ENCODE measurements at places on chromosomes 7 and 10.

DNA sequence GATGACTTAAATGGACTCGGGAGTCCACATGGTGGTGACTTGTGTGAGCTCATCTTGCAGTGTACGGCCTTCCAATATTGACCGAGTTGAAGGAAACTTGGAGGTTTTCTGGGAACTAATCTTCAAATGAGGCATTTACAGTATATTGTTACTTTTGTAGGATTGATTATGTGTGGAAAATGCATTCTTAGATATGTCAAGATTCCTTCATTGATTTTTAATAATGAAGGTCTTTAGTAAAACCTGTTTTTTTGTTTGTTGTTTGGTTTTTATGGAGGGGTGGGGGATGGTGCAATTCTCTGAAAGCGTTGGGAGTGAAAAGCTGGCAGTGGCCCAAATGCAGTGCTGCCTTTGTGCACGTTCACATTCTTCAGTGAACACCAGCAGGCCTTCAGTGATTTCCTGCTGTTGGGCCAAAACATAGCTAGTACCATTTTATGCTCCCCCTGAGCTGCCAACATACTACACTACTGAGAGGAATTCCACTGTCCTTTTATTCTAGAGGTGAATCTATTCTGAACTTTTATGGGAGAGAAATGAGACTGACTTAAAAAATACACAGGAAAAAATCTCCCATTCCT is 50.4 kb downstream of the CCNY start:
- DNase-seq, result no peak

DNA sequence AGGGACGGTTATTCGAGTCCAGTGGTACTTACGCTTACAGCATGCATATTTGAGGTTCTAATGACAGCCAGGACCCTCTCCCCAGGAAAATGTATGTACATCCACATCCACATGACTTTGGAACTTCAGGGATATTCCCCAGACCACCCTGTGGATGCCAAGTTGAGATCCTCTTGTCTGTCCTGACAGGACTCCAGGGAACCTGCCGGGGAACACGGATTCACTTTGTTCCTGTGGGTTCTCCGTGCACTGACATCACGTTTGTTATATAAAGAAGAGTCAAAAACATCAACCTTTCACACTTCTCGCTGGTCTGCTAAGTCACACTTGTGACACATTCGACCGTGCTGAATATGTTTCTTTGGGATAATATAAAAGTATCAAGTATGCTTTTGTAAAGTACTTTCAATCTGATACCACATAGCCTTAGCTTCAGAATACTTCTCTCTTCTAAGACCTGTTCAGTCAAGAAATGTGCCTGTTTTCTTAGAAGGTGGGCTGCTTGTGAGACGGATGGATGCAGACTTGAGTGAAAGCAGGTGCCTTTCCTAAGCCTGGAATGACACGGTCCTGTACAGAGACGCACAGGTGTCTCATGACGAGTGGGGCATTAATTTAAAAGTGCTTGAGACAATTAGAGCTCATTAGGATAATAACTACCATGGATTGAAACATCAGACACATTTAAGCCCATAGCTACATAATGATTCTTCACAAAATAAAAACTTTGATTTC is 38.7 kb downstream of the CALML5 start:
- DNase-seq, result no peak

DNA sequence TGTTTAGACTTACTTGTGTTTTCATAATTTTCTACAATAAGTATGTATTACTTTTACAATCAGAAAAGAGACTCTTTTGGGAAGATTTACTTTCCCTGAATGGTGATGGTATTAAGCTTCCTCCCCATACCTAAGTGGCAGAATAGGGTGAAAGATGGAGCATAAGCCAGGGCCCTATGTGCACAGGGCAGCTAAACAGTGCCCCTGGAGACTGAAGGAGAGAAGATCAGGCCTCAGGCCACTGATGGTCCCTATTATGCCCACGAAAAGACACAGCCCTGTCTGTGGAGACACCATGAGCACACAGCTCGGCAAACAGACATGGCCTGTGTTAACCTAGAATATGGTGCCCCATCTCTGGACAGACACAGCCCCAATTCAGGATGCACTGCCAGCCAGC is 139.4 kb downstream of the OAT start:
- DNase-seq, result no peak

GRCh38 chr10:24834869-24835268 is 111.2 kb upstream of the ARHGAP21 start:
- no peak for DNase-seq

DNA sequence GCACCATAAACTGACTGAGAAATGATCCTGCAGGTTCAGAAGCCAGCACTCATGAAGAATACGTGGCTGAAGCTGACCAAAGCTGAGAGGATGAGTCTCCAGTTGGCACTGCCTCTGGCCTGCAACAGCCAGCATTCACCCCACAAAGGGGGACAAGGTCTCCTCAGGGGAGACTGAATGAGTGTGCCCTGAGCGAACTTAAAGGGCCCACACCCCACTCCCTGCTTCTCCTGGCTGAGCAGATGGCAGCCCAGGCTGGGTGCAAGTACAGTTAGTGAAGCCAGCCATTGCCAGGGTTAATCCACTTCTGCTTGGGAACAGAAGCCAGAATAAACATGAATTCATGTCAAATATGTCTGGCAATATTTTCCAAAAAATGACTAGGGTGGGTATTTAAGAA is 98.1 kb downstream of the PPP1R17 start:
- DNase-seq, result no peak

- DNase-seq, result no peak
Observed at GRCh38 chr10:116877391-116877790, 28.1 kb downstream of the ENO4 start.

DNA sequence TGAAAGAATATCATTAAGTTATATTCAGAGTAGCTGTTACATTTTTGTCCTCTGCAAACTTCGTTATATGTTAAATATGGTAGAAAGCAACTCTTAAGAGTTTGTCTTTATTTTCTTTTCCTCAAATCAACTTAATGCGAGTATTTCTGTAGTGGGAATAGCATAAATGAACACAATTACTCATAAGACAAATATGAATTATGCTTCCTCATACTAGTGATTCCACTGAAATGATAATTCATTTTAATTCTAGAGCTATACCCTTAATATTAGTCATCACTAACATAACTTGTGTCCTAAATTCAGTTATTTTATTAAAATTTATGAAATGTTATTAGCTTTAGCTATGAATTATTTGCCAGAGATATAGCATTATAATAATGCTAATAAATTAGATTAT is 820.6 kb upstream of the KCND2 start:
- no peak for DNase-seq

GRCh38 chr7:132750530-132751217 is 174.4 kb upstream of the PLXNA4 start:
- no peak for DNase-seq

DNA sequence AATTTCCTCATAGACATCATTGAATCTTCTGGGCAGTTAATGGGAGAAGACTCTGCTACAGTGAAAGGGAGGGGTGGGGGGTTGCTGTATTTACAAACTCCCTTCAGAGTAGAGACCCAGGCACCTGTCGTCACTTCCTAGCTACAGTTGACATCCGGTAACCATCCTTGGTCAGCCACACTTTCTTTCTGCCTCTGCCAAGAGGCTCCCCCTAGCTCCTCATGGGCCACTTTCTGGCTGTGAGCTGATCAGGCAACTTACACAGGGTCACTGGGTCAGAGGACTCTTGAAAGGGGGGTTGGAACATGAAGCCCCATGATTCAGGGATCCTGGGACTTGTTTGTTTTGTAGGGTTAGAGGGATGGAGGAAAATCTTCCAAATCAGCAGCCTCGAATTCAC is 1.2 kb downstream of the TECPR1 start:
- peak; percentile 45 for DNase-seq

All from Karpas-422 (cell line).